ENCODE measurements at places on chromosomes 16 and 17.

- H3K4me3 ChIP-seq, result peak overlapping the region; percentile 87
- H3K36me3 ChIP-seq, result no peaks in the 10 kb centered on the region
- peak overlapping the region; percentile 77 for H3K27ac ChIP-seq
These were observed 439 bp upstream of the TMEM231 start for GRCh38 chr16:75556431-75556950.

- H3K27me3 ChIP-seq, result no peaks in the 10 kb centered on the region
- H3K4me1 ChIP-seq, result peaks cover 11% of the 10 kb centered on the region
- H3K36me3 ChIP-seq, result peaks cover 57% of the 10 kb centered on the region
- no peak overlapping the region for H3K27ac ChIP-seq
- no peak overlapping the region for H3K4me3 ChIP-seq
These were observed 23.0 kb downstream of the METTL22 start for GRCh38 chr16:8644211-8645140.

DNA sequence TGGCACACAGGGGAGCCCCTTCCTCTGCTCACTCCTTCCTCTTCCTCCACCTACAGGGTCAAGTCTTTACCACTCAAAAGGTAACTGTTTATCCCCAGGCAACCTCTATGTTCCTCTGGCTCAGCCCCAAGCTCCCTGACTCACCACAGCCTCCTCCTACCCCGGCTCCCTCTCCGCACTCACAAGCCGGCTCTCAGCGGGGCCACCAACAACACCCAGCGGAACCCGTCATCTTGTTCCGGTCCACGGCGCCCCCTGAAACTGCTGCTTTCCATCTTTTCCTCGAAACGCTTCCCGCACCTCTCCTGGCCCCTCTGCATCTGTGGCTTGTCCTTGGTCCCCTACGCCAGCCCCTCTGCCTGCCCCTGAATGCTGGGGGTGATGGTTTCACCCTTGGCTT, 58.4 kb downstream of the NXN start:
- no peaks in the 10 kb centered on the region for H3K27me3 ChIP-seq
- no peak for DNase-seq
- H3K27ac ChIP-seq, result no peak overlapping the region
- H3K4me3 ChIP-seq, result no peak overlapping the region
- no peaks in the 10 kb centered on the region for H3K4me1 ChIP-seq

DNA sequence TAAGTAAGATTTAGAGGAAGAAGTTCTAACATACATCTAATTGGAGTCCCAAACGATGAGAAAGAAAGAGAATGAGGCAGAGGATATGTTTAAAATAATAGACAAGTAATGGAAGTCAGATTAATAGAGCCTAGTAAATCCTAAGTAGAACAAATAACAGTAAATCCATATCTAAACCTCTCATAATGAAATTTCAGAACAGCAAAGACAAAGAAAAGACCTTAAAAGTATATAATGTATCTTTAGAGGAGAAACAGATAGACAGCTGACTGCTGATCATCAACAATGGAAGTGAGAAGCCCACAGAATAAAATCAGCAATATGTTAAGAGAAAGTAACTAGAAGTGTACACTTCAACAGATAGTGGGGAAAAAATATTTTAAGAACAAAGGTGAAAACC, 536.2 kb upstream of the ZFHX3 start:
- H3K27me3 ChIP-seq, result no peaks in the 10 kb centered on the region
- no peaks in the 10 kb centered on the region for H3K36me3 ChIP-seq
- H3K4me3 ChIP-seq, result no peak overlapping the region
- H3K4me1 ChIP-seq, result no peaks in the 10 kb centered on the region

DNA sequence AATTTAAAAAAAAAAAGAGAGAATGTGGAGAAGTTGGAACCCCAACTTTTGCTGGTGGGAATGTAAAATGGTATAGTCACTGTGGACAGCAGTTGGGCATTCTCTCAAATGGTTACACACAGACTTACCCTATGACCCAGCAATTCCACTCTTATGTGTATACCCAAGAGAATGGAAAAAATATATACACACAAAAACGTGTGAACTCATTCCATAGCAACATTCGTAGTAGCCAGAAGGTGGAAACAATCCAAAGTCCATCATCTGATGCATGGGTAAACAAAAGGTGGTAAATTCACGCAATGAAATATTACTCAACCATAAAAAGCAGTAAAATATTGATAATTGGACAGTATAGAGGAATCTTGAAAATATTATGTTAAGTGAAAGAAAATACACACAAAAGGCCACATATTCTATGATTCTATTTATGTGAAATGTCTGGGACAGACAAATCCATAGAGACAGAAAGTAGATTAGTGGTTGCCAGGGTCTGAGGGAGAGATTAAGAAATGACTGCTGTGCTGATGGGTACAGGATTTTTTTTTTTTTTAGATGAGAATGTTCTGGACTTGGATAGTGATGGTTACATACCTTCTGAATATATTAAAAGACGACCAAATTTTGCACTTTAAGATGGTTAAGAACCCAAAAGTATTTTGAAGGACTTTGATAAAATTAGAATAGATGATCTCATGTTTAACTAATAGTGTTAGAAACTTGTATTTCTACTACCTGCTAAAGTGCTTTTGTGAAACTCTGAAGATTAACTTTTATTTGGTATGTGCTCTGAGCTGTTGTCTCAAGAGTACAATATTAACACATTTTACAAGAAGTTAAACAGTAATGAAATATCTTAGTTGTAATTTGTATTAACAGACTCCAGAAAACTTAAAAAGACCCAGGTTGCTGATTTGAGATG, 60.9 kb downstream of the MRTFB start:
- no peaks in the 10 kb centered on the region for H3K27me3 ChIP-seq
- no peak overlapping the region for H3K27ac ChIP-seq
- no peak overlapping the region for H3K4me3 ChIP-seq
- H3K4me1 ChIP-seq, result no peaks in the 10 kb centered on the region

- H3K27me3 ChIP-seq, result no peaks in the 10 kb centered on the region
- peaks cover 1% of the 10 kb centered on the region for H3K36me3 ChIP-seq
- H3K4me1 ChIP-seq, result peaks cover 7% of the 10 kb centered on the region
- DNase-seq, result no peak
- H3K4me3 ChIP-seq, result no peak overlapping the region
- H3K27ac ChIP-seq, result no peak overlapping the region
These were observed 126.4 kb upstream of the SMURF2 start for GRCh38 chr17:64788286-64789060.

DNA sequence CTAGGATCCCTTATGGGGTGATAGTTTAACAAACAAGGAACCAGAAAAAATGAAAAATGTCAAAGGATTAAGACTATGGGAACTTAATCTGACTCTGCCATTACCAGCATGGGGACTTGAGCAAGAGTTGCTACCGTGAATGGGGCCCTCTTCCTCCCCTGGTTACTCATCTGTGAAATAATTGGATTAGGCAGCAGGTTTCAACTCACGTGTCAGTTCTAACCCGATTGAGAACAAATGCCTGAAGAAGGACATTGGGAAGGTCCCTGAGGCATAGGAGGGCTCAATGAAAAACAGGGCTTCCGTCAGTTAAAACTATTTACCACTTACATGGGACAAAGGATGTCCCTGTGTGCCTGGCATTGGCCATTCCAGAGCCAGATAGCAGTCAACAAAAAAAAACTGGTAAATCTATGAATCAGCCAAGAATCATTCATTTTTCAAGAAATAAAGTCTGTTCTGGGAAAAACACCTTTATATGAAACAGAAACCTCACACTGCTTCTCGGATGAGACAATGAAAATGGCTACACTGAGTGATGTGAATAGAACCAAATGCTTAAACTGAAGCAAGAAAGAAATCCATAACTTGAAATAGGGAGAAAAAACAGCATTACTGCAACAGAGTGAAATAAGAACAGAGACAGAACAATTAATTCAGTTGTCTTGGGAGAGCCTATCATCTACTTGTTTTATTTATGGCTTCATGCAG, 104.3 kb downstream of the ADAMTS18 start:
- H3K4me3 ChIP-seq, result no peak overlapping the region
- DNase-seq, result peak; percentile 58
- peak overlapping the region; percentile 71 for H3K27ac ChIP-seq

DNA sequence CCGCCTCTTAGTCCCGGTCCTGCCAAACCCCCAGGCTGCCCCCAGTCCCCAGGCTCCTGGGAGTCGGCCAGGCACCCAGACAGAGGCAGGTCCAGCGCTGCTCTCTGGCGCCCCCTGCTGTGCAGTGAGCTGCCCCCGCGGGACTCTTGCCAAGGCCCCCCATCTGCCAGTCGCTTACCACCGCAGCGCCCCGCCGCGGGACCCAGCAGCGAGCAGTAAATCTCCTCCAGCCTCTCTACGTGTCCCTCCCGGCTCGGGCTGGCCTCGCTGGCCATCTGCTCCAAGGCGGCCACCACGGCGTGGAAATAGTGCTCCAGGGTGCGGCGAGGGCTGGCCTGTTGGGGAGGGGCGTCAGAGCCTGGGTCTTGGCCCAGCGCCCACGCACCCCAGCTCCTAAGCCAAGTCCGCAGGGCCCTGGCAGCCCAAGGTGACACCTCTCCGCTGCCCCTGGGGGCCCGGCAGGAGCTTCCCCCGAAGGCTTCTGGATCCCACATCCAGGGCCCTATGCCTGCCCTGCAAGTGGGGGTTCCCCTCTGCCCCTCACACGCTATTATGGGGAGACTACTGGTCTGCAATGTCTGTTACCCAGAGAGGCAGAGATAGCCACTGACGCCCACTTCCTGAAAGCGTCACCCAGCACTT, 33.7 kb upstream of the MFSD6L start:
- no peaks in the 10 kb centered on the region for H3K36me3 ChIP-seq
- no peaks in the 10 kb centered on the region for H3K4me1 ChIP-seq
- no peak overlapping the region for H3K27ac ChIP-seq
- DNase-seq, result peak; percentile 25

DNA sequence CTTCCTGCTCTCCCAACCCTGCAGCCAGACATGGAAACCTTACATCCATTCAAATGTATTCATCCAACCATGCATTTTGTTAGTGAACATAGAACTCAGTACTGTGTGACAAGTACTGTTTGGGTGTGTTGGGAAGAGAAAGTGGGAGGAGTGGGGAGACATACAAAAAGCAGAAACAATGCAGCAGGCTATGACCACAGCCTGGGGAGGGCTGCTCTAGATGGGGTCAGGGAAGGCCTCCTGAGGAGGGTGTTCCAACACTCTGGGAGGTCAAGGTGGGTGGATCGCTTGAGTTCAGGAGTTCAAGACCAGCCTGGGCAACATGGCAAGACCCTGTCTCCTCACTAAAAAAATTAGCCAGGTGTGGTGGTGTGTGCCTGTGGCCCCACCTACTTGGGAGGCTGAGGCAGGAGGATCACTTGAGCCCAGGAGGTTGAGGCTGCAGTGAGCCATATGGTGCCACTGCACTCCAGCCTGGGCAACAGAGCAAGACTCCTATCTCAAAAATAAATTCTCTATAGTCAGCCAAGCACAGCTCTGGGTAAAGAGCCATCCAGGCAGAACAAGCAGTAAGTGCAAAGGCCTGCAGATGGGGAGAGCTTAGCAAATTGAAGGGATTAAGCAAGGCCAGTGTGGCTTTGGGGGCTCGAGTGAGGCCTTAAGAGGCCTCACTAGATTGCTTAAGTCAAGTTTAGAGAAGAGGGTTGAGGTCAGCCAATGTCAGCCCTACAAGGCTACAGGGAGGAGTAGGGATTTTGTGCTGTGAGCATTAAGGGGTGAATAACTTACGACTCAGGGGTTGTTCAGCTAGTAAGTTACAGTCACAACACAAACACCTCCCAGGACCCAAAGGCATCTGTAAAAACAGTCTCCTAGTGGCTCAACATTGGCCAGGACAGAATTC, 5.5 kb downstream of the SLC13A2 start:
- H3K27ac ChIP-seq, result no peak overlapping the region
- DNase-seq, result no peak
- H3K27me3 ChIP-seq, result no peaks in the 10 kb centered on the region
